ENCODE measurements at places on chromosomes 16 and 17. TPM values are rescaled to one million over a fixed set of nuclear protein-coding genes. Genes with fewer than 3 reads are reported as not detected.

Gene TRPV3
- total RNA-seq = 1.2 TPM

Gene RNF222
- not detected for total RNA-seq

Gene SPPL2C
- total RNA-seq = not detected

Gene NXPH3
- 1.1 TPM for total RNA-seq

Gene DHX8
- total RNA-seq = 23.7 TPM

Gene DUXB
- total RNA-seq = not detected

Gene DOC2A
- not detected for total RNA-seq

Gene DLX4
- not detected for total RNA-seq

All from pericardium fibroblast (primary cell).